Osteoblast (primary cell): ENCODE measurements at places on chromosomes 2 and 18.

- H3K4me3 ChIP-seq, result no peak overlapping the region
- no peaks in the 10 kb centered on the region for H3K27me3 ChIP-seq
- no peak for DNase-seq
- peaks cover 25% of the 10 kb centered on the region for H3K4me1 ChIP-seq
- H3K27ac ChIP-seq, result peak overlapping the region; percentile 11
These were observed 145.2 kb upstream of the MMADHC start for GRCh38 chr2:149732730-149733290.

- no peak overlapping the region for H3K27ac ChIP-seq
- H3K27me3 ChIP-seq, result no peaks in the 10 kb centered on the region
- peak; percentile 47 for DNase-seq
These were observed 6.6 kb downstream of the CAPN10 start for GRCh38 chr2:240593026-240593702.

- peaks cover 4% of the 10 kb centered on the region for H3K4me1 ChIP-seq
- H3K27me3 ChIP-seq, result no peaks in the 10 kb centered on the region
- DNase-seq, result no peak
- H3K36me3 ChIP-seq, result no peaks in the 10 kb centered on the region
- no peak overlapping the region for H3K27ac ChIP-seq
These were observed 541.9 kb downstream of the TMX3 start for GRCh38 chr18:68172842-68173549.

GRCh38 chr2:102839668-102840388 is 78.0 kb downstream of the TMEM182 start:
- no peak overlapping the region for H3K27ac ChIP-seq
- no peaks in the 10 kb centered on the region for H3K27me3 ChIP-seq
- H3K4me1 ChIP-seq, result no peaks in the 10 kb centered on the region
- peak; percentile 23 for DNase-seq
- no peaks in the 10 kb centered on the region for H3K36me3 ChIP-seq

- H3K36me3 ChIP-seq, result peaks cover 47% of the 10 kb centered on the region
- no peak overlapping the region for H3K4me3 ChIP-seq
- DNase-seq, result peak; percentile 96
- peak overlapping the region; percentile 33 for H3K27ac ChIP-seq
- no peaks in the 10 kb centered on the region for H3K27me3 ChIP-seq
These were observed 2.4 kb downstream of the PNKD start for GRCh38 chr2:218272531-218273212.

DNA sequence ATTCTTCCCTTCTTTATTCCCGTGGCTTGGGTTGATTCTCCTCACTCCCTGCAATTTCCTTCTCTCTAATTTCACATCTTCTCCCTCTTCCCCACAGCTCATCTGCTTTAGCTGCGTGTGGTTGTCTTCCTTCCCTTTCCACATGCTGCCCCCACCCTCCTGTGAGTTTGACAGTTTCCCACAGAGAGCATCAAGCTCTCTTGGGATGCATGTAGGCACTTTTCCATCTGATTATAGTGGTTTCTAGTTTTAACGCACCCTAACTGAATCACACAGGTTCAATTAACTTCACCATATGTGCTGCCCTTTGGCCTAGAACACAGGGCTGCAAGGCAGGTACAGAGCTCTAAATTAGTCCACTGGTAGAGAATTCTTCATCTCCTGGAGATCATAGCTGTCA is 110.5 kb downstream of the TACR1 start:
- DNase-seq, result no peak
- H3K27ac ChIP-seq, result no peak overlapping the region
- no peaks in the 10 kb centered on the region for H3K4me1 ChIP-seq
- H3K36me3 ChIP-seq, result no peaks in the 10 kb centered on the region
- H3K27me3 ChIP-seq, result no peaks in the 10 kb centered on the region
- H3K4me3 ChIP-seq, result no peak overlapping the region

GRCh38 chr2:1431886-1432400 is 18.7 kb downstream of the TPO start:
- H3K27ac ChIP-seq, result no peak overlapping the region
- no peaks in the 10 kb centered on the region for H3K27me3 ChIP-seq
- DNase-seq, result no peak
- H3K4me3 ChIP-seq, result no peak overlapping the region
- H3K4me1 ChIP-seq, result no peaks in the 10 kb centered on the region
- no peaks in the 10 kb centered on the region for H3K36me3 ChIP-seq

DNA sequence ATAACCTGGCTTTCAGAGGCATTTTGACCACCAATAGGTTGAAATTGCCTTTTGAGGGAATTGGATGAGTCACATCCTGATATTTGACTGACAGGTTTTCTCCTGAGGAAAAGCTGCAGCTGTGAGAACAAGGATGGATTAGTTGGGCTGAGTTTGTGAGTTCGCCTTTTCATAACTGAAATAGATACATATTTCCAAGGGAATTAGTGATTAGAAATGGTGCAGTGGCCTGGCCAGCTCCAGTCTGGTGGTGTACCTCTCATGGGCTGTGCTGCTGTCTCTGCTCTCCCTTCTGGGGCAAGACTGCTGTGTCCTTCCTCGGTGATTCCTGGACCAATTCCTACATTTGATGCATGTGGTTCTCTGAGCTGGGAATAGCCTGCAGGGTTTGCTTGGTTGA is 341.3 kb downstream of the TSN start:
- DNase-seq, result no peak
- H3K4me3 ChIP-seq, result no peak overlapping the region
- no peaks in the 10 kb centered on the region for H3K36me3 ChIP-seq

GRCh38 chr2:223668302-223668998 is 66.3 kb upstream of the SCG2 start:
- H3K4me3 ChIP-seq, result no peak overlapping the region
- peaks cover 16% of the 10 kb centered on the region for H3K4me1 ChIP-seq
- DNase-seq, result no peak
- peak overlapping the region; percentile 22 for H3K27ac ChIP-seq
- peaks cover 5% of the 10 kb centered on the region for H3K27me3 ChIP-seq
- no peaks in the 10 kb centered on the region for H3K36me3 ChIP-seq

DNA sequence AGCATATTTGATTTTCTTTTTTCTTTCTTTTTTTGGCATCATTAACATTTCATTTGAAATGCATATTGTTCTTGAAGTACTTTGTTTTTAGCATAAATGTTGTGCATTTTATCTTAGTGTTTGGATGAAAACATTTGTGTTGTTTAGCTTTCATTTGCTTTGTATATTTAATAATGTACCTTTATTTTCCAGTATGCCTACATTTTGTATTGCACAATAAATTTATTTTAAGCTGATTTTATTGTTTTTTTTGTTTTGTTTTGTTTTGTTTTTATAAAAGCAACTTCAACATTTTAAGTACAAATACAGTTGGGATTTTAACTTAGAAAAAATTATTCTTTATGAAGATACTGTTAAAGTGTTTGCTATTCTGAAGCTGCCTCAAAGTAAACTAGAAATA is 54.4 kb downstream of the GLS start:
- H3K4me1 ChIP-seq, result no peaks in the 10 kb centered on the region
- peaks cover 67% of the 10 kb centered on the region for H3K36me3 ChIP-seq
- no peak overlapping the region for H3K27ac ChIP-seq

DNA sequence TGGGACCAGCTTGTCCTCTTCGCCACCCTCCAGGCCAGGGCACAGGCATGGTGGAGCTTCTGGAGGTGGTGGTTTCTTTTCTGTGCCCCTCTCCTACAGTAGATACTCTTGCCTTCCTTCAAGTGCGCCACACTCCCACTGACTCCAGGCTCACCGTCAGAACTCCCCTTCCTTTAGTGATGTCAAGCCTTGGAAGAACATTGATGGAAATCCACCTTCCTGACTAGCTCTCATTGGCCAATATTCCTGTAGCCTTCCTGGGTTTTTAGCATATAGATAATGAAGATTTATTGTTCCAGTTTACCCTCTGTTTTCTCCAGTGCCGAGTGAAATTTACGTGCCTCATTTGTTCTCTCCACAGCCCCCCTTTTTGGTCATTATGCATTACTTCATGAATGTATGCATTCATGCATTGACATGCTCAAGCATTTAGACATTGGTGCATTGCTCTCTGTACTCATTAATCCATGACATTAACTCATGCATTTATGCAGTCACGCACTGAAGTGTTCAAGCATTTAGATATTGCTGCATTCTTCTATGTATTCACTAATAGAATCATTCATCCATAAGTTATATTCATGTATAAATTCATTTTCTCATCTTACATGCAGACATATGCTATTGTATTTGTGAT is 37.3 kb downstream of the PLB1 start:
- H3K27me3 ChIP-seq, result peaks cover 19% of the 10 kb centered on the region
- no peaks in the 10 kb centered on the region for H3K36me3 ChIP-seq
- H3K4me1 ChIP-seq, result no peaks in the 10 kb centered on the region
- H3K4me3 ChIP-seq, result no peak overlapping the region
- no peak overlapping the region for H3K27ac ChIP-seq

DNA sequence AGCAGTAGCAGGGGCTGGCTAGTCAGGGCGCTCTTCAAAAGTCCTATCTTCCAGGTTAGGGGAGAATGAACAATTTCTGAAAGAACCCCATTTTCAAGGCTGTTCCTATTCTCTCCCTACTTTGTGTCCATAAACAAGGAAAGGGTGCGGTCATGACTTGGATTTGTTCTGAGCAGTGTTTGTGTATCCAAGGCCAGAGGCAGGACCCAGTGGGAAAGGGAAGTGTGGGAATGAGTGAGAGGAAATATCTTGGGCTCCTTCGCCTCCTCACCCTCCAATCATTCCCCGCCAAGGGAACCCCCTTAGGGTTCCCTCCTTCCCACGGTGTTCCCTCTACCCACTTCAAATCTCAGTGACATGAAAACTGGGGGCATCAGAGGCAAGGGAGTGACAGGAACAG is 25.5 kb upstream of the SPTBN1 start:
- no peaks in the 10 kb centered on the region for H3K36me3 ChIP-seq
- H3K4me3 ChIP-seq, result no peak overlapping the region
- H3K4me1 ChIP-seq, result peaks cover 8% of the 10 kb centered on the region
- DNase-seq, result no peak
- no peak overlapping the region for H3K27ac ChIP-seq

DNA sequence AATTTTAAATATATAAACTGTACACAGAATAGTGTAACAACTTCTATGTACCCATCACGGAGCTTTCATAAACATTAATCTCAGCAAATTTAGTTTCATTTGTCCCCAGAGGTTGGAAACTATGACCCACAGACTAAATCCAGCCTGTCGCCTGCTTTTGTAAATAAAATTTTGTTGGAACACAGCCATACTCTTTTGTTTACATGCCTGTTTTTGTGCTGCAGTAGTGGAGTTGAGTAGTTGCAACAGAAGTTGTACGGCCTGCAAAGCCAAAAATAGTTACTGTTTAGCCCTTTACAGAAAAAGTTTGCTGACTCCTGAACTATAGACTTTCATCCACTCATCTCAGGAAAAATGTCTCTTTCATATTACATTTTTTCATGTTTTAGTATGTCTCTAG is 39.8 kb downstream of the RBM45 start:
- no peak overlapping the region for H3K27ac ChIP-seq
- no peaks in the 10 kb centered on the region for H3K4me1 ChIP-seq
- no peak for DNase-seq
- no peaks in the 10 kb centered on the region for H3K27me3 ChIP-seq
- no peak overlapping the region for H3K4me3 ChIP-seq

- no peaks in the 10 kb centered on the region for H3K27me3 ChIP-seq
- no peaks in the 10 kb centered on the region for H3K36me3 ChIP-seq
- H3K27ac ChIP-seq, result no peak overlapping the region
- H3K4me1 ChIP-seq, result peaks cover 6% of the 10 kb centered on the region
- no peak overlapping the region for H3K4me3 ChIP-seq
- DNase-seq, result no peak
These were observed 71.2 kb downstream of the SLC8A1 start for GRCh38 chr2:40380721-40381120.

GRCh38 chr2:145116056-145116455 is 596.1 kb upstream of the ZEB2 start:
- H3K27ac ChIP-seq, result no peak overlapping the region
- H3K4me3 ChIP-seq, result no peak overlapping the region
- H3K27me3 ChIP-seq, result no peaks in the 10 kb centered on the region
- no peaks in the 10 kb centered on the region for H3K36me3 ChIP-seq
- no peak for DNase-seq

GRCh38 chr2:27014771-27015433 is 17.9 kb upstream of the TMEM214 start:
- H3K36me3 ChIP-seq, result peaks cover 4% of the 10 kb centered on the region
- peak; percentile 54 for DNase-seq
- H3K27me3 ChIP-seq, result no peaks in the 10 kb centered on the region
- H3K4me3 ChIP-seq, result no peak overlapping the region

DNA sequence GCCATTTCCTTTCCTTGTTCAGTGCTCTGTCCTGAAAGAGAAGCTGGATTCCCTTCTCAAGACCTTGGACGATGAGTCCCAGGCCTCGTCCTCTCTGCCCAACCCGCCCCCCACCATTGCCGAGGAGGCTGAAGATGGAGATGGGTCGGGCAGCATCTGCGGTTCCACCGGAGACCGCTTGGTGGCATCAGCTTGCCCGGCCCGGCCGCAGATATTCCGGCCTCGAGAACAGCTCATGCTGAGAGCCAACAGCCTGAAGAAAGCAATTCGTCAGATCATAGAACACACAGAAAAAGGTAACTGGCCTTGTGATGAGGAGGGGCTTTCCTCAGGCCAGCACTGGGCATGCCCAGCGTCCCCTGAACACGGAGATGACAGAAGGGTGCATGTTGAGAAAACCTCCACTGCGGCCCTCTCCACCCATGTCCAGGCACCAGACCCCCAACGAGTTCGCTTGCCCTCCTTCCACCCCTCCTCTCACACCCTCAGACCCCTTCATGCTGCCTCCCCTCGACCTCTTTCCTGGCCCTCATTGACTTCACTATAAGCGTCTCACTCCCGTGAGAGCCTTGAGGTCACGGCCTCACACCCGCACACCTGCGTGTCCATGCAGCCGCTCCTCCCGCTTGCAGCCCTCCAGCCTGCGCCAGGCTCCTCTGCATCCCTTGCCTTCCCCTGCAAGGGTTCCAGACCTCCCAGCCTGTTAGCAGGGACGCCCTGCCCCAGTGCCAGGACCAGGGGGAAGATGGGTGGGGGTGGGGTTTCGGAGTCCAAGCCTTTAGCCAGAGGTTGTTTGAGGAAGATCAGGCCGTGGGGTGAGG is 95.0 kb downstream of the DGKD start:
- no peaks in the 10 kb centered on the region for H3K4me1 ChIP-seq
- peak; percentile 97 for DNase-seq
- H3K4me3 ChIP-seq, result no peak overlapping the region
